Activated T-cell treated with anti-CD3 and anti-CD28 coated beads for 48 hours (primary cell): ENCODE measurements at places on chromosomes 6 and 20.

- no peak for DNase-seq
Measured at GRCh38 chr6:142401838-142402237, 100.0 kb downstream of the ADGRG6 start.

- no peak for DNase-seq
Measured at GRCh38 chr20:50968289-50968688, 9.7 kb downstream of the MOCS3 start.

GRCh38 chr6:53651205-53651763, 14.3 kb downstream of the KLHL31 start:
- DNase-seq: peak; percentile 48

GRCh38 chr6:36357872-36358225, 21.2 kb upstream of the BNIP5 start:
- no peak for DNase-seq

DNA sequence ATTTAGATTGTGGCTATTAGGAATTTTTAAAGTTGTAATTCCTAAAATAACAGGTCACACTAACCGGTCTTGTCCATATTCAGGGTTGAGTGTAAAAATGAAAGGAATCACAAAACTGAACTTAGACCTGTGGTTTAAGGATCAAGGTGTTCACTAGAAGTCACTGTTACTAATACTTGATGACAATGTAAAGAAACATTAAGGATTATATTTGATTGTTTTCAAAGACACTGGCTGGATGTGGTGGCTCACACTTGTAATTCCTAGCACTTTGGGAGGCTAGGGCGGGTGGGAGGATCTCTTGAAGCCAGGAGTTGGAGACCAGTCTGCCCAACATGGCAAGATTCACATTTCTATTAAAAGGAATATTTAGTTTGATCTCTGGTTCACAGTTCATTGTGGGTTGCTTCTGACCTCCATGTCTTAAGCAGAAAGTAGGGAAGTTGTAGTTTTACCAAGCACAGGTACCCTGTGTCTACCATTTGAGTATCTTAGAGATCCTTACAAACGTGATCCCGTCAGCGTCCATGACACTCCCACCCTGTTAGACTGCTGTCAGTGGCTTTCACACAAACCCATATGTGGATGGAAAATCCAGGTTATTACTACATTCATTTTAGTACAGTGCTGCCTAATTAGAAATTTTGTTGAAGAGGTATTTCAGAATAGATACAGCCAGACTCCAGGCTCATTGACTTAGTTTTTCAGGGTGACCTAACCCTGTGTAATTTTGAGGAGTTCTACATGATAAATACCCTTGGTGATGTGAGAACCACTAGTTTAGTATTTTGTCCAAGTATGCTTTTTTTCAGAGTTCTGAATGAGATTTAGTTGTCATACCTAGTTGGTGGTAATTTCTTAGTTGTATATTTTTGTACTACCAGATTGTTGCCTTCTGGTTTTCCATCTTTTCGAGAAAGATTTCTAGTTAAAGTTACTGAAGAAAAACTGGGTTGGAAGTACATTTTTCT, 10.2 kb downstream of the SRSF3 start:
- DNase-seq: no peak
